ENCODE measurements at places on chromosomes 2 and 18.

DNA sequence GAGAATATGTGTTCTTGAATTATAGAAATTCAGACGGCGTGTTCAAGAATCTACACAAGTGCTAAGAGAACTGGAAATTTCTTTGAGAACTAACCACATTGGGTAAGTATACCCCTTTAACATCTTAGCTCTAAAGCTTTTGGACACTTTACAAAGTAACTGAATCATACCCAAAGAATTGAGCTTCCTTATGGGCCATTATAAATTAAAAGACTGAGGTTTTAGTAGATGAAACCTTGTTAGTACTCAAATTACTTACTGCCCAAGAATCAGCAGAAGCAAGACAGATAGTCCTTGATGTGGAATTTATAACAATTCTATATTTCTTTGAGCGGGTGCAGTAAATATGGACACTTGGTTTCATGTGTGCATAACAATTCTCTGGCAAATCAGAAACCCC lies 168.3 kb downstream of the PRPF40A start:
- DNase-seq = no peak

- no peak for DNase-seq
Measured at GRCh38 chr2:172535119-172535518, 20.8 kb upstream of the PDK1 start.

- DNase-seq = no peak
Measured at GRCh38 chr18:9643549-9643948, 29.2 kb upstream of the PPP4R1 start.

- no peak for DNase-seq
Measured at GRCh38 chr2:216992056-216992675, 132.3 kb upstream of the TNP1 start.

GRCh38 chr2:41930807-41931566 lies 116.8 kb upstream of the PKDCC start:
- DNase-seq = no peak

GRCh38 chr2:226623587-226624368 lies 175.8 kb downstream of the IRS1 start:
- DNase-seq = peak; percentile 96

DNA sequence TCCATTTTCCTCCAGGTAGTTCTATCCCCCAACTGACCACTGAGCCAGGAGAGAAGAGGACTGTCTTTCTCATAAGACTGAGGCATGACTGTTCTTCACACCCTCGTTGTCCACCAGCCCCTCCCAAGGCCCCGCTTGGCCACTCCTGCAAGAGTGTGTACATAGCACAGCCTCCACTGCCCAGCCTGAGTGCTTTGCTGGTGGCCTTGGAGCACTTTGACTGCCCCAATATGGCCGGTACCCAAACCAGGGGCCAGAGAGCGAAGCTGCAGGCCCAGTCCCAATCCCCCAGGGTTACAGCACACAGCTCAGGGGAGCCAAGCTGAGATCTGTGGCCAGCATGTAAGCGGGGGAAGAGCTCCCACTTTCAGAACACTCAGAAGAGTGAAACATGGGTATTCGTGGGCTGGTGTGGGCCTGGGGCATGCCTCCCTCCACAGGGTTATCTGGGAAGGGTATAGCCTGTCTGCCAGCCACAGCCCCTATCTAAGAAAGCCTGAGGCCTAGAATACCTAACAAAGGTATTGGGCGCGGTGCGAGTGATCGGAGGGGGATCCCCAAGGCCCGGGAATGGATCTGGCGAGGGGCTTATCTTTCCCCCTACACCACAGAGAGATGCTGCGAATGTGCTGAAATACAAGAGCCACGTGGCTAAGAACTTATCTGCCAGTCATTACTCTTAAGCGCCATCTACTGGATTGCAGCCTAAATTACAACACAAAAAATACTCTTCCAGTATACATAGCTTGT lies 163.8 kb downstream of the WDPCP start:
- DNase-seq = peak; percentile 77

Measured in NCI-H82 (cell line).